ENCODE measurements at places on chromosomes 13 and 19.

- DNase-seq: no peak
These were observed 5.6 kb downstream of the CDX2 start for GRCh38 chr13:27963491-27963890.

GRCh38 chr13:111171629-111172028, 56.5 kb downstream of the ARHGEF7 start:
- DNase-seq: no peak

GRCh38 chr13:102128216-102128810, 273.5 kb downstream of the FGF14 start:
- DNase-seq: peak; percentile 16

DNA sequence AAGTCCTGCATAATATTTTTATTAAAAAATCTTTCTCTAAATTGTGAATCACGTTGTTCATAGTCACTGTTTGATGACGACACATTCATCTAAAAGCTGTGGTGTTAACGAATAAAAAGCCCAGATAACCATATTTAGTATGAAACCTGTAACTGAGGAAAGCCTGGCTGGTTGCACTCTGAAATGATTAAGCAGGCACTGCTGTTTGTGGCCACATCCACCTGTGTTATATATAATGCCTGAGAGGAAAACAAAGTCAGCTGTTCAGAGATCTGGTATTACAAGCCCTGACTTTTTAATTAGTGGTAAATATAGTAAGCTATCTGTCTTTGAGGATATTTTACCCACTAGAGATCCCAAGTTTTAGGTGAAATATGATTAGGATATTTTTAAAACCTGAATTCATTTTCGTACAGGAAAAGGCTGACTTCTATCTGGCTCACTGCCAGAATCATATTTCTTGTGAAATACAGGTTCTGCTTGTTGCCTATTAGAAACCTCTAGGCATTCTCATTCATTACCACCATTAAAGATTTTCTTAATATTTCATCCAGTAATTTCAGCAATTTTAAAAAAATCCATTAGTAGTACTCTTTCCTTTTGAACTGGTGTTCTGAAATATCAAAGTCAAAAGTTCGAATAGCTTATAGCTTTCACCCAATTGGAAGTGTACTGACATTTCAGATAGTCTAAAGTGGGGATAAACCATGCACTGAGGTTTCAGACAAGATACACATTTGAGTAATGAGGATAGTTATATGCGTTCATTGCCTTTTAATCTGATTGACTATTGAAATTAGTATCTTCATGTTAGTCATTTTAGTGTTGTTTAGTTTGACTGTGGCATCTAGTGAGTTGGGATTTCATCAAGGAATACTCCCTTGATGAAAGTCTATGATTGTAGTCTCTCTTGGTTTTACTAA, 79.7 kb downstream of the LMO7 start:
- no peak for DNase-seq

DNA sequence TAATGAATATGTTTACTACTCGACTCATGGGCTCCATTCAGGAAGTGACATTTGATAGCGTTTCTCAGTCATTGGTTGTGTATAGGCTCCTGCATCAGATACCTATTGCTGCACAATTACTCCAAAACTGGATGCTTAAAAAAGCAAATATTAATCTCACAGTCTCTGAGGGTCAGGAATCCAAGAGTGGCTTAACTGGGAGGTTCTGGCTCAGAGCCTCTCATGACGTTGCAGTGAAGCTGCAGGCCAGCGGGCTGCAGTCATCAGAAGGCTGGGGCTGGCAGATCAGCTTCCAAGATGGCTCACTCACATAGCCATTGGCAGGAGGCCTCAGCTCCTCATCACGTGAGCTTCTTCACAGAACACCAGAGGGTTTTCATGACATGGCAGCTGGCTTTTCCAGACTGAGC, 525.1 kb upstream of the NBEA start:
- peak; percentile 7 for DNase-seq

GRCh38 chr19:50835785-50836542, 2.6 kb upstream of the KLK15 start:
- no peak for DNase-seq

DNA sequence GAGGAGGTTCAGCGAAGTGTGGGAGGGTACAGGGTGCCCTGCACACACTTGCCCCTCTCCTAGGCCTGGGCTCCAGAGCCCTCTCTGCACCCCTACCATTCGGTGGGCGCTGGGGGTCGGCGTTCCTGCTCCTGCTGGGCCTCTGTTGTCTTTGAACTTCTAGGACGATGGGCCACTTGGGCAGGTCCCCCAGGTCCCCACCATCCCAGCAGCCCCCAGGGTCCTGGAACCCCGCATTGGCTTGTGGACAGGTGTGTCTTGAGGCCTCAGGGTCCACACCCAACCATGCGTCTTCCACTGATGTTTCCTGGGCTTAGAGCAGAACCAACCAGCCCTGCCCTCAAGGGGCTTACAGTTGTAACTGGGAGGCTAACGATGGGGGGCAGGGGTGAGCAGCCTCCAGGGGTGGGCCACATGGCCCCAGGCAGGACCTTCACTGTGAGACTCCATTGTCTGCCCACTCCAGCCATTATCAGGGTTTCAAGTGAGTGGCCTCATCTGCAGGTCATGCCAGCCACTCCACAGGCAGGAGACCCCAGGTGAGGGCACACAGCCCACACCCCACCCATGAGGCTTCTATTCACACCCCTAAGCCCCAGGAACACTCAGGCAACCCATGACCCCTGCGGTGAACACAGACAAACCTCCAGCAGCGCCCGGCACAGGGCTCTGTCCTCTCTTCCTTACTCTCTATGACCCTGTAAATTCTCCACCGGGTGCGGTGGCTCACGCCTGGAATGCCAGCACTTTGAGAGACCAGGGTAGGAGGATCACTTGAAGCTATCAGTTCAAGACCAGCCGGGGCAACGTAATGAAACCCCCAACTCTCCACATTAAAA, 2.0 kb upstream of the KLF16 start:
- DNase-seq: no peak

- DNase-seq: no peak
These were observed 1.2 kb downstream of the KPNA3 start for GRCh38 chr13:49791315-49791710.

DNA sequence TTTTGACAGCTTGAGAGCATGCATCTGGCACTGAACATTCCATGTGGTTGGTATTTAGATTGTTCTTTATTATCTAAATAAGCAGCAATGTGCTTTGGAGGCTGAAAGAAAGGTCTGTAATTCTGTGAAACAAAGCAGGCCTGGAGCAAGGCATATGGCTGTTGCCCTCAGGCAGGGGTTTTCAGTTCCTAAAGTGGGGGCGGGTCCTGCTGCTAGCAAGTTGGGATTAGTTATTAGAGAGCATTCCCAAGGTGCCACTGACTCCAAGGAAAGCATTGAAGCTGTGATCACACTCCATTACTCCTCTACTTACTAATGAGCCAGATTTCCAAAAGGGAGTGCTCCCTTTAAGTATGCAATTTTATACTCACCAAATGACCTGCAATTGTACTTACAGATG, 432.2 kb downstream of the OLFM4 start:
- no peak for DNase-seq

GRCh38 chr13:27918041-27918917, 1.5 kb upstream of the PDX1 start:
- no peak for DNase-seq

DNA sequence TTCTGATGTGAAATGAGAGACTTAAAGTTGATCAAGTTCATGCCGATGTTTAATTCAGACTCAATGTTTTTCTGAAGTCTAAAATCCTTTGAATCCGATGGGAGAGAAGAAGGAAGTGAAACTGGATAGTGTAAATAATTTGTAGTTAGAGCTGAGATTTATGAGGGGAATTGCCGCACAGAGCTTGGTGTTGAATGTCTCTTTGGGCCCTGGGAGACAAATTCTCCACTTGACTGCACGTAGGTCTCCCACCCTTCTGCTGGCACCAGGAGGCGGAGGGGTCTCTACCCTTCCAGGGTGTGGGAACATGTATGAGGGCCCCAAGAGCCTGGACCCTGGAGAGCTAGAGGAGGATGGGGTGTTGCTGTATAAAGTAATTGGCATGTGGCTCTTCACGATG, 140.8 kb upstream of the SERP2 start:
- DNase-seq: no peak

DNA sequence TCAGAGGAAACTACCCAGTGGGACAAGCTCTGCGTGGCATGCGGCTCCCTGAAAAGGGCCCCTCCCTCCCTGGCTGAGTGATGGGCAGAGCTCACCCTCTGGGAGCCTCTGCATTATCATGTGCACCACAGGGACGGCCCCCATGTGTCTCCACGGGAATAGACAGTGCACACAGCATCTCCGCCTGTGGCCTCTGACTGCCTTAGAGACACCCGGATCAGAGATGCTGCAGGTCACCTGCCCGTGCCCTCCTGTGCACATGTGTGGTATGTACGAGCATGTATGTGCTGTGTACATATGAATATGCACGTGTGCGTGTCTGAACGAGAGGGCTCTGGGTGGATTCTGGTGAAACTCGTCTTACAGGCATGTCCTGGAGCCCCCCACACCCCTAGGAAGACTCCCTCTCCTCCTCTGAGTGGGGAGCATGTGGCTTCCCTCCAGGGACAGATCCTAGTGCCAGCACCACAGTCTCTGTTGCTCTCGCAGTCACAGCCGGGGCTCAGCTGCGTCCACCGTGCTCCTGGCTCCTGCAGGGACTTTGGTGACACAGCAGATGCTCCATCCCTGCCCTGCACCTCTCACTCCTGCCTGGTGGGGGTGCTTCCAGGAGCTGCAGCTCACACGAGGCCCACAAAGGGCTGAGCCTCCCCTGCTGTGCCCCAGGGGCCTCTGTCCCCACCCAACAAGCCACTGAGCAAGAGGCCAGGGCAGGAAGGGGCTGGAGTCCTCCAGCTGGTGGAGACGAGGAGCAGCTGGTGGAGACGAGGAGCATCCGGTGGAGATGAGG, 19.6 kb downstream of the C13orf46 start:
- DNase-seq: no peak

DNA sequence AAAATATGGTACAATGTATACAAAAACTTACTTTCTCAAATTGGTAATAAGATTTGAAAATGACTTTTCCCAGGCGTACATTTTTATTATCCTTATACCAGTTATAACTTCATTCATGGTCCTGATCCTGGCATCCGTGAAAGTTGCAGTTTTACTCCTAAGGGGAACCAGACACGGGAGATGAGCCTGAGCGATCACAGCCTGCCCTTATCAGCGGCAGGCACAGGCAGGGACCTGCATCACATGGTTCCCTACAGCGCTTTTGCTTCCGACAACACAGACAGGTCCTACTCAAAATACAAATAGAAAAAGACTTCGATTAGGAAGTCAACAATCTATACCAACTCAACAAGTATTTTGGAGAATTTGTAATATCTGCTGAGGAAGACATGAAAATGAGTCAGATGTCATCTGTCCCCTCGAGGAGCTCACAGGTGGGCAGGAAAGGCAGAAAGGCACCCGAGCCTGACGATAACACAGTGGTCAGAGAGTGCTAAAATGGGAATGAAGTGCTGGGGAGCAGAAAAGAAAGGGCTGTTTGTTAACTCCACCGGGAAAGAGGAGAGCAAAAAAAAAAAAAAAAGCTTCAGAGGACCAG, 93.4 kb downstream of the ABCC4 start:
- no peak for DNase-seq

DNA sequence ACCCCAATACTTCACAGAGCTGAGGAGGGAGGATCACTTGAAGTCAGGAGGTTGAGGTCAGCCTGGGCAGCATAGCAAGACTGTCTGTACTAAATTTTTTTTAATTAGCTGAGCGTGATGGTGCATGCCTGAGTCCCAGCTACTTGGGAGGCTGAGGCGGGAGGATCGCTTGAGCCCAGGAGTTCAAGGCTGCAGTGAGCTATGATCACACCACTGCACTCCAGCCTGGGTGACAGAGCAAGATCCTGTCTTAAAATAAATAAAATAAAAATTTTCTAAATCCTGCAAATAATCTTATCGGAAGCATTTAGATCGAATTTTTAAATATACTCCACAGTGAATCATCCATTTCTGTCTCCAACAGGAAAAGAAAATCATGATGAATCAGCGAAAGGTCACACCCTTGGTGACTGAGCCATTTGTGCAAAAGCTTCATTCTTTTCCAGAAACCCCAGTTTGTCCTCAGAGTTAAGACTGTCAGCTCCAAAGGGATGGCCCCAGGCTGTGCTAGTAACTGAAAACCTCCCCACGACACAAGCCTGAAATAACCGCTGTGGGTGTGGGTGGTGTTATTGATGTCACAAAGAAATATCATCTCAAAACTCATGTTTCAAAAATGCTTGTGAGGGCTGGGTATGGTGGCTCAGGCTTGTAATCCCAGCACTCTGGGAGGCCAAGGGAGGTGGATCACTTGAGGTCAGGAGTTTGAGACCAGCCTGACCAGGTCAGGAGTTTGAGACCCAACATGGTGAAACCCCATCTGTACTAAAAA, 167.6 kb downstream of the PTPRS start:
- peak; percentile 85 for DNase-seq

- peak; percentile 40 for DNase-seq
These were observed 21.8 kb downstream of the OLFM2 start for GRCh38 chr19:9914315-9915207.

GRCh38 chr13:96020155-96020575, 33.0 kb downstream of the UGGT2 start:
- DNase-seq: peak; percentile 20

DNA sequence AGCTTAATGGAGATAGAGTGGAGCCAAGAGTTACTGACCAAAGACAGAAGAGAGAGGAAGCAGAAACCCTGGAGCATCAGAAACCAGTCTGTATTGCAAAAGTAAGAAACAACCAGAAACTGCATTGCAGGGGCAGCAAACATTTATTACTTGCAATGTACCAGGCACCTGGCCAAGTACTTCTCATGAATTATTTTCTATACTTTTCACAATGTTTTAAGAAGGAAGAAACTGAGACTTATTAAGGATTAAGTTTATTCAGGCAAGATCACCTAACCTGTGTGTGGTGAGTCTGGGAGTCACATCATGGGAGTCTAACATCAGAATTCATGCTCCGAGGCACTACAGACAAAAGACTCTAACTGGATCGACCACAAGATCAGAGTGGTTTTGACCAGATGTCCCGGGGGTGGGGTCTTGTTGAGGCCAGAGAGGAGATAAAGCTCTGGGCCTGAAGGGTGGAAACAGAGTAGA, 47.4 kb downstream of the TNFRSF19 start:
- no peak for DNase-seq

- no peak for DNase-seq
These were observed 4.8 kb downstream of the IER2 start for GRCh38 chr19:13154911-13155471.

GRCh38 chr13:100235311-100235901, 146.5 kb downstream of the PCCA start:
- peak; percentile 32 for DNase-seq

Measured in AG09319 (cell line).